ENCODE measurements at places on chromosomes 5 and 9.

DNA sequence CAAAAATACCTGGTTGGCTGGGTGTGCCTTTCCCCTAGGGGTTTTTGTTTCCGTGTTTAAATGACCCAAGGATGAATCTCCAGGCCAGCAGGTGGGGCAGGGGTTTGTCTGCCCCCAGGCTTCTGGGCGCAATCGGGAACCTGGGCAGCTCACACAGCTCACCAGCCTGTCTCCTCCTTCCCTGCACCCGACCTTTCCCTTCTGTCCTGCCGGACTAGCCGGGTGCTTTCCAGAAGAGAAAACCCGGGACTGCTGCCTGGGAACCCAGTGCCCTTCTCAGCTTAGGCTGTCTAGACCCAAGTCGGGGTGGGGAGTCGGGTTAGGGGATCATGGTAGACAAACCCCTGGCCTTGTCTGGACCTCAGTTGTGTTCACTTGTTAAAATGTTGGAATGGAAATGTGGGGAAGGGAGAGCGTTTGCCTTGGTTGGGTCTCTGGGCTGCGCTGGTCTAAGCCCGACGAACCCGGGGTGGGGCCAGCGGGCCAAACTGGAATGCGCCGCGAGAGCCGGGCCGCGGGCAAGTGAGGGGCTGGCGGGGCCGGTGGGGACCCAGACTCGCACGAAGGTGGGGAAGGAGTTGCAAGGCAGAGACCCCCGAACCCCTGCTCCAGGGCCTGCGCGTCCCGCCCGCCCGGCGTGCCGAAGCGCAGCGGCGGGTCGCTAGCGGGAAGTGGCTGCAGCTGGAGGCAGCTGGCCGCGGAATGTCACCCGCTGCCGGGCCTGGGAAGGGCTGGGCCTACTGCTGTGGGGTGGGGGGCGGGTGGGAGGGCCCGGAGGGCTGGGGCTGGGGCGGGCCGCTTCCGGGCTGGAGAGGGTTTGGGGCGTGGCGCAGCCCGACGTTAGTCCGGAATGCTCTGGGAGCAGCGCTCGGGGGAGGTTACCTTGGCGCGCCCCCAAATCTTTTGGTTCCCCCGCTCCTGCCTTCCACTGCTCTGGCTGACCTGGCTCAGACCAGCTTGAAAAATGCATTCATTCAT is 84.6 kb downstream of the DAB2IP start:
- no peak for DNase-seq
- H3K4me1 ChIP-seq = peaks cover 41% of the 10 kb centered on the region
- H3K27ac ChIP-seq = no peak overlapping the region
- peaks cover 23% of the 10 kb centered on the region for H3K27me3 ChIP-seq
- H3K4me3 ChIP-seq = no peak overlapping the region

DNA sequence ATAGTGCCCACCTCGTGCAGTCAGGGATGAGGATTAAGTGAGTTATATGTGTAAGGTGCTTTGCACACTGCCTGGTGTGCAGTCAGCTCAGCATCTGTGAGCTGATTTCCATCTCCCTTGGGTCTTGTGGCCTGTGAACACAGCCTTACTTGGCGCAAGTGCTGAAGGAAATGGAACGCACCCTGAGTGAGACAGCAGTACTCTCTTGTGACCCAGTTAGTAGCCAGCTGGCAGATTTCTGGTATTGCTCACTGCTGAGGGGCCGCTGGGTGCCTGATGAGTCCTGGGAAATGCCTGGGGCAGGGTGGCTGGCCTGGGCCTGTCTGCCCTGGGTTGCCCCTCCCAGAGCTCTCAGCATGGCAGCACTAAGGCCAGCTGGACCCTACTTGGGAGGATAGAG is 90.9 kb upstream of the BOD1 start:
- H3K4me1 ChIP-seq = no peaks in the 10 kb centered on the region
- no peak overlapping the region for H3K27ac ChIP-seq
- no peak for DNase-seq
- no peak overlapping the region for H3K4me3 ChIP-seq
- H3K27me3 ChIP-seq = no peaks in the 10 kb centered on the region

GRCh38 chr9:33469891-33470290 is 3.8 kb downstream of the NOL6 start:
- H3K4me3 ChIP-seq = no peak overlapping the region
- H3K27me3 ChIP-seq = no peaks in the 10 kb centered on the region
- peaks cover 30% of the 10 kb centered on the region for H3K4me1 ChIP-seq
- no peak overlapping the region for H3K27ac ChIP-seq
- H3K36me3 ChIP-seq = peaks cover 25% of the 10 kb centered on the region

GRCh38 chr5:94682814-94683520 is 64.5 kb downstream of the SLF1 start:
- no peaks in the 10 kb centered on the region for H3K4me1 ChIP-seq
- no peak for DNase-seq
- H3K27ac ChIP-seq = no peak overlapping the region
- no peaks in the 10 kb centered on the region for H3K27me3 ChIP-seq

DNA sequence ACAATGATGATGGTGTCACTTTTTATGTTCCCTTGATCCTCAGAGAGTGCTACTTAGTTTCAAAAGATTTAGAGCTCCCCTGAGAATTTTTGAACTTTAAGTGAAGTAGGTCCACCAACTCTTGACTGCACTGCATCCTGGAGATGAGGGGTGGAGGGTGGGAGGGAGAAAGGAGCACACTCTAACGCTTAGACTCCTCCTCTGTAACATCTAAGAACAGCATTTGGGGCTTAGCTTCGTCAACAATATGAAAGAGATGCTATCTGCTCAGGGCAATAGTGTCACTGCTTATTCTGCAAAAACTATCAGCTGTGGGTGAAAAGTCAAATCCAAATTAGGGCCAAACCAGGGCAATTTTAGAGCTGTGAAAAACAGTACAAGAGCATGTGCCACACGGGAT is 242.8 kb upstream of the EFNA5 start:
- H3K27ac ChIP-seq = no peak overlapping the region
- peaks cover 13% of the 10 kb centered on the region for H3K4me1 ChIP-seq

- H3K27me3 ChIP-seq = peaks cover 6% of the 10 kb centered on the region
- no peaks in the 10 kb centered on the region for H3K36me3 ChIP-seq
- no peak overlapping the region for H3K4me3 ChIP-seq
- no peak overlapping the region for H3K27ac ChIP-seq
Observed at GRCh38 chr5:61734966-61735365, 402.9 kb downstream of the ZSWIM6 start.

GRCh38 chr9:112531666-112532282 is 45.1 kb downstream of the KIAA1958 start:
- no peak for DNase-seq
- H3K27ac ChIP-seq = no peak overlapping the region
- no peaks in the 10 kb centered on the region for H3K4me1 ChIP-seq
- H3K27me3 ChIP-seq = no peaks in the 10 kb centered on the region

DNA sequence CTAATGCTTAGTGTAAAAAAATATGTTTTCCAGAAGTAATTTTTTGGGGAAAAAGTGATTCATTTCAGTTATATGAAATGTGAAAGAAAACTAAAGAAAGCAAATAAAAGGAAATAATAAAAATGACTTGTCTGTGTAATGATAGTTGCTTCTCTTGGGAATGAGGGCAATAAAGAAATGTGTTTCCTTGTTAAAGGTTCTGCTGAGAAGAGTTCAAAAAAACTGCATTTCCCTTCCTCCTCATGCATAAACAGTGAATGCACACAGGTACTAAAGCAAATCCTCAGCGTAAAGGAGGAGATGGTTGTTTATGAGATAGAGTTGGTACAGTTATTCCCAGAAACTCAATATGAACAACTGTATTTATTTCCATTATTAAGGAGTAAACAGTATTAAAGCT is 307.6 kb downstream of the GLIS3 start:
- DNase-seq = no peak
- peaks cover 9% of the 10 kb centered on the region for H3K27me3 ChIP-seq
- no peak overlapping the region for H3K4me3 ChIP-seq
- no peak overlapping the region for H3K27ac ChIP-seq
- no peaks in the 10 kb centered on the region for H3K36me3 ChIP-seq
- H3K4me1 ChIP-seq = no peaks in the 10 kb centered on the region

DNA sequence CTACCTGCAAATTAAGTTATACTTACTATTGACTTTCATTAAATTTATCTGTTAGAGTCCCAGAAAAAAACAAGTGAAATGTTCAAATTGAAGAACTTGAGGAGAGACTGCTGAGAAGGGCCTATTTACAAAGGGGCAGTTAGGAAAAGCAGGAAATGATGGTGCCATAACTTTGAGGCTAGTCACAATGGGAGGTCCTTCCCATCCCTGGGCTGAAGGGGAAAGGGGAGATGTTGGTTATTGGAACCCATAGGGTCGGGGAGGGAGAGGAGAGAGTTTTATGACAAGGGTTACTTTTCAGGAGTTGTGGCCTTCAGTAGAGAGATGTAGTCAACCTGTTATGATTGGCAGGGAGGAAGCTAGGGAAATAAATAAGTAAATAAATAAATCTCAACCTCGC is 169.1 kb downstream of the DMRT2 start:
- no peaks in the 10 kb centered on the region for H3K4me1 ChIP-seq
- no peak for DNase-seq
- H3K27me3 ChIP-seq = no peaks in the 10 kb centered on the region

DNA sequence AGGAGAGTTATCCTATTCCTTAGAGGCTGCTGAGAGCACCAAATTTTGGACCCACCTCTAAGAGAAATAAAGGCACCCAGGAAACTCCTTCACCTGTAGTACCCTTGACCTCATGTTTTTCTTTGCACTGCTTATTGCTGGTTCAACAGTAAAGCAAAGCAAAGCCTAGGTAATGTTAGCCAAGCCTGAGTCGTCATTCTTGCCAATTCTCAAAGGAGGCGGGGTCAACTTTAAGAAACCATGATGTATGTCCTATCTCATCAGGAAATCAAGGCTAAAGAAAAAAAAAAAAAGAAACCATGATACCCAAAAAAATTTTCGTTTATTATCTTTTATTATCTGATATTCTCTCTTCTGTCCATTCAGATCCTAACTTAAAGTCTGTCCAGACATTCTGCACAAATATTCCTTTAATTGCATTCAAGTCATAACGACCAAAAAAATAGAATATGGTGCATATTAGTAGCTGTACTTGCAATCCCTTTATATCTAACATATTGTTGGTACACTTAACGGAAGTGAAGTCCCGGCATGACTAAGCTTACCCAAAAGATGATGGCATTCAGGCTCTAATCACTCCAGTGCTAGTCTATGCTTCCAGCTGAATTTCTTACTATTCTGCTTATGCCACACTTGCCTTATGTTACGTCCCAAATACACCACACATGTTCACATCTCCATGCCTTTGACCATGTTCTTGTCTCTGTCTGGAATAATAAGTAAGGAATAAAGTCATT is 1.8 kb downstream of the AUH start:
- peak overlapping the region; percentile 90 for H3K27ac ChIP-seq
- peaks cover 70% of the 10 kb centered on the region for H3K4me1 ChIP-seq
- DNase-seq = peak; percentile 61
- H3K36me3 ChIP-seq = peaks cover 51% of the 10 kb centered on the region
- no peaks in the 10 kb centered on the region for H3K27me3 ChIP-seq

DNA sequence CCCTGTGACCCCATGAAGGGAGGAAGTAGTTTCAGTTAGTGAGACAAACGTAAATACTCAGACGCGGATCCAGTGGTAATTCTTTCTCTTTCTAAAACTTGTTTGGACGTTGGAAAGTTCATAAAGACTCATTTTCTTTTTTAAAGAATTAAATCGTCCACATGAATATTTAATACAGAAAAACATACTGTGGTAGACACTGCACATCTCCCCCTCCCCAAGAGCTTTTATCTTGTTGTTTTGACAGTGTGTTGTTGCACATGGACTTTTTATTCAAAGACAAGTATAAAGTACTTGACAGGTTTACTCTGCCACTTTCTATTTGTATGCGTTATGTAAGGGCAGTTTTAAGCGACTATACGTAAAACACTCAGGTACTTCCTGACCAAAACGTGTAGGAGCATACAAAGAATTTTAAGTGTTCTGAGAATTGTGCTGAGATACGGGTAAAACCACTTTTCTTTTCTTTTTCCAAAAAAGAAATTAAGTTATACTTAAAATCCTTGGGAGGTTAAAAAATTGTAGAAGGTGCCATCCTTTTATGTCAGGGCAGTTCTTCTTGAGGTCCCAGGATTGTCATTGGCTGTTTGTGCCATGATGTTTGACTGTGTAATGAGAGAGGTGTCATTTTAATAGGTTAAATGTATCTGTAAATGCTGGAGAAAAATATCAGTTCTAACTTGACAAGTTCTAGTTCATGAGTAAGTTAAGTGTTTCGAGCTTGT is 1.3 kb downstream of the NIPBL start:
- H3K4me3 ChIP-seq = peak overlapping the region; percentile 85
- H3K27ac ChIP-seq = peak overlapping the region; percentile 91
- no peaks in the 10 kb centered on the region for H3K27me3 ChIP-seq
- no peak for DNase-seq

DNA sequence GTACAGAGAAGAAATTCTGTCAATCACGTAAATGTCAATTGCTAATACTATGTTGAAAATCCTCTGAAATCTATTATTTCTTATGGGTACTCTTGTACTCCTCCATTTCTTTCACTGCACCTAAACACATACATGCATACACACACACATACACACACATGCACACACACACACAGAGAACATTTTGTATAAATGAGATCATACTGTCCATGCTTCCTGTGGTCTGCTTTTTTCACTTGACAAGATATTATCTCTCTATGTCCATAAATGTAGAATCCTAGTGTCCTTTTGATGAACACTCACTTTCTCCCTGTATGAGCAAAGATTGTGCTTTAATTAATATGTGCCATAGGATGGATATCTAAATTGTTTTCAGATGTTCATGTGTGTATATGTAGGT is 32.7 kb upstream of the TLR4 start:
- H3K27ac ChIP-seq = no peak overlapping the region
- H3K27me3 ChIP-seq = peaks cover 2% of the 10 kb centered on the region
- DNase-seq = no peak
